ENCODE measurements at places on chromosomes 3 and 15. TPM values are rescaled to one million over a fixed set of nuclear protein-coding genes. Genes with fewer than 3 reads are reported as not detected.

GRCh38 chr3:48528754-48529153 is 24.8 kb upstream of the SHISA5 start:
- DNase-seq = no peak

DNA sequence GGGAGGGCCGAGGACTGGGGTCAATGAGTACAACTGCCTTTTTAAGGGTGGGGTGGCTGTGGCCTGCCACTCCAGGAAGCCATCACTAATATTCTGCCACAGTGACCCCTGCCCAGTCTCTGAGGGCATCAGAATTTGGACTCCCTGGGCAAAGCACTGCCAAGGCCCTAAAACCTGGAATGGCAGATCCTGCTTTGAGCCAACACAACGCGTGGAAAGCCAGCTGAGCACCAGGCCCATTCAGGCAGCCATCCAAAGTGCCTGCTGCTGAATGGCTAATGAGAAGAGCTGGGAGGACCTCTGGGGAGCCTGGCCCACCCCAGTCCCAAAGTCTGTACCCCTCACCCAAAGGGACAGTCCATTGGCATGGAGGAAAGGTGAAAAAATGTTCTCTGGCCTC is 5.0 kb downstream of the TWF2 start:
- DNase-seq = no peak

DNA sequence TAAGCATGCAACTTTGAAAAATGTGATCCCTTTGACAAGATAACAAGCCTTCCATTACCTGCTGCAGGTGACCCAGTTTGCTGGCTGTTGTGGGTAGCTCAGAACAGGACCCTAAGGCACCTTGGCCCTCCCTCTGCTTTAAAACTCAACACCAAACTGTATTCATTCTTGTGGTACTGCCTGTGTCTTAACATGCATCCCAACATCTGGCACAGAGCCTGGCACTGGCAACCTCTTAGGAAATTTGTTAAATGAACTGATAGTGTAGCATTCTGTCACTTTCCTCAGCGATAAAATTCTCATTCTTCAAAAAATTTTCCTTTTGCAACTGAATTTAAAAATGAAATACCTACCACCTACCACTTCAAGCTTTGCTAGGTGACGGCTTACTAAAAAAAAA is 287.3 kb upstream of the ADAMTS9 start:
- no peak for DNase-seq

DNA sequence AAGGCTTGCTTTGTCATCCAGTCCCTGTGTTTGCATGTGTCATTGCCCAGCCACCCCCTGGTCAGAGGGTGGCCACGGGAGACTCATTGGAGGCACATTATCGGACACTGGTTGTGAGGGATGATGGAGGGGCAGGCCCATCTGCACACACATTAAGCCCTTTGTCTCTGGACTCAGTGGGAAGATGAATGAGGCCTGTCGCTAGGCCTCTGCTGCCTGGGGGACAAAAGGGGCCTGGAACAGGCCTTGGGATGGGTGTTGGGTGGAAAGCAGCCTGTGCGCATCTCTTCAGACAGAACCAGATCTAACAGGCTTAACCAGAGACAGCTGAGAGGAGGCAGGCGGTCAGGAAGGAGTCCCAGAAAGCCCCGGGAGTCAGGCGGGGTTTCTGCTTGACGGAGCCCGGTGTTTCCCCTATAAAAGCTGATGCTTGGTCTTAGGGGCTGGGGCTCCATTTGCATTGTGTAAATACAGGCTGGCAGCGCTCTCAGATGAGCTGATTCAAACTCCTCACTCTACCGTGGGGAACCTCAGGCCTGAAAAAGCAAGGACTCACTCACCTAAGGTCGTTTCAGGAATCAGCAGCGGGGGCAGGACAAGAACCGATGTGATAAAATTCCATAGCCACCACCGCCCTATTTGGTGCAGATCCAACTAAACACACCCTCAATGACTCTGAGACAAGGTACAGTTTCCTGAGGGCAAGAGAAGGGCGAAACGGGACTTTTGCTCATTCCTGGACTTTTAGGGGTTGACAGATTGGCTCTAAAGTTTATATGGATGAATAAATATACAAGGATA is 17.1 kb upstream of the SKIC8 start:
- DNase-seq = peak; percentile 47

- peak; percentile 98 for DNase-seq
Measured at GRCh38 chr3:50298836-50299637, at the start of the genes HYAL3 and NAA80. HYAL3 (minus strand) TSS chr3:50299405; CDS start chr3:50295602, 3,803 bp downstream. NAA80 (minus strand) TSS chr3:50299405; CDS start chr3:50297463, 1,942 bp downstream.

GRCh38 chr15:64634027-64634426 is 141.4 kb downstream of the RBPMS2 start:
- no peak for DNase-seq

The NT5DC2 gene
- 32.9 TPM for total RNA-seq

The MUC20 gene
- total RNA-seq = 12.7 TPM

- no peak for DNase-seq
Measured at GRCh38 chr15:69725957-69726356, 273.3 kb downstream of the RPLP1 start.

- no peak for DNase-seq
Measured at GRCh38 chr3:78900426-78900825, 867.4 kb downstream of the ROBO1 start.
